ENCODE measurements at places on chromosomes 11 and 22.

- DNase-seq, result no peak
These were observed 285.0 kb downstream of the TTC28 start for GRCh38 chr22:28394513-28395110.

- no peak for DNase-seq
These were observed 36.9 kb downstream of the GGTLC2 start for GRCh38 chr22:22681221-22681739.

DNA sequence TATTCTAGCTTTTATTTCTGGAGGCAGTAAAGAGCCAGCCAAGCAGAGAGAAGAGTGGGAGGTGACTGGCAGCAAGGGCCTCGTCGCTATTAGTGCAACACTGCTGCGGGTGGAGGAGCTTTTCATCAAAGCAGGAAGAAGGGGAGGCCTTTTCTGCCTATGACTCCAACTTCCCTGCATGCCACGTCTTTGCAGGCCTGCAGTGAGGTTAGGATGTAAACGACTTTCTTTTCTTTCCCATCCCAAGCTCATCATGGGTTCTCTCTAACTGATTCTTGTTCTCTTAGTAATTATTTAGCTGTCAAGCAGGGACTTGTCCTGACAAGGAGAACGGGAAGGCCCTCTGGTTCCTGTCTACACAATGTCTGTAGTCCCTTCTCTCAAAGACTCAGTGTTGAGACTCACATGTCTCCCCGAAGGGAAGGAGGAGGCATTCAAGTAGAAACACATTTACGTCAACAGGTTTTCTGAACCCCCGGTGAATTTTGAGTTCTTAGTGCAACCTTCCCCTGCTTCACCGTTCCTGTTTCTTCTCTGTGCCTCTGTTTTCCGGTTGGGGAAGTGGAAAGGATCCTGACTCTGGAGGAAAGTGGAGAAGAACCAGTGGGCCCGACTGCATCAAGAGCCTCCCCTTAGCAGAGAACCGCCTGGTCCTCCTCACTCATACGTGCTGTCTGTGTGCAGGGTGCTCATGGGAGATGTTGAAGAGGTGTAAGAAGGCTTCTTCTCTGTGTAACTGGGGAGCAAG is 56.9 kb downstream of the PACS1 start:
- DNase-seq, result no peak

DNA sequence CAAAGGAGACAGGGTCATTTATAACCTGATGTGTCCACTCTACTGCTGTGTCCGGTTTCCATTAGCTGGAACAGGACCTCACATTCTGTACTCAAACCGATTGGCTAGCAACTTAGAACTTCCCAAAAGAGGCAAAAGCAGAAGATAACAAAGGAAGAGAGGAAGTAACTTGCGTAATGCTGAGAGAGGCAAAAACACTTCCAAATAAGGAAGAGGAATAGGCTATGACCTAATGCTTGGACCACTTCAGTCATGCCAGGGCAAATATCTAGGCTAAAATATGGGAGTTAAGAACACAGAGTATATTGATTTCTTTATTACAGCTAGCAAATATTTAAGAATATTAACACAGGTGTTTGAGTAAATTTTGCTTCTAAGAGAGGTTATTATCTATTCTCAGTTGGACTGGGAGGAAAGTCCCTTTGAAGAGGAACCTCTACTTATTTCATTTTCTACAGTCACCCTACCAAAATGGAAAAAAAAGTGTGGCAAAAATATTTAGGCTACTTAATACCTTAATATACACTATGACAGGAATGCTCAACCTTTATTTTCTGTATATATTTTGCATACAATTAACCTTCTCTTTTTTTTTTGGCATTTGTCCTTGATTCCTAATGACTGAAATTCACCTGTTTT is 499.8 kb upstream of the CHORDC1 start:
- no peak for DNase-seq

DNA sequence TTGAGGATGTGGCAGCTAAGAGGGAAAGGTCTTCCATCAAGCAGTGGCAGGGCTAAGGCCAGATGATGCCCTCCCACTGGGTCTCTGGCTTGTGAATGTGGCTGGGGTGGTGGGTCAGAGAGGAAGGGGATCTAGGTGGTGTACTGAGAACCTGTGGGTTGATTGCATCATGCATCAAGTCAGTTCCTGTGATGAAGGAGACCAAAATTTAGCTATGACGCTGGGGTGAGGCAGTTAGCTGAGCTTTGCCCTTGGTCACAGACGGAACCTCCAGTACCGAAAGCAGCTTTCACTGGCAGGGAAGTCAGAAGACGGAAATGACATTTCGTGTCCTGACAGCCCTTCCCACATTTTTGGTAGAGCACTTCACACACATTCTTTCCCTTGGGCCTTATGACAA is 20.7 kb downstream of the ATG16L2 start:
- DNase-seq, result no peak

DNA sequence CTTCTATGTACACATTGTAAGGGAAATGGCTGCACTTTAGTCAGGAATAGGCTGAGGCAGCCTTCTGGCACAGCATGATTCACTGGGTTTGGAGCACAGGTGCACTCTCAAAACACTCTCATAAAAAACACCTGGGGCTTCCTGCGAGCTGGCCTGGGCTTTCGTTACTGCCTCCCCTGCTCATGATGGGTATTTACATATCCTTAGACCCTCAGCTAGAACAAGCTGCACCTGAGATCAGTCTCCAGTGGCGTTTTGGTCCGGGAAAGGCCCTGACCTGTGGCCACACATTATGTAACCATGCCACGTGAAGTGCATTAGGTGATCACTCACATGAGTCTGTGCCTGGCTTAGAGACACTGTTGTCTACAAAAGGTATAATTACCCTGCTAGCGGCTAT is 321.7 kb downstream of the TMEM135 start:
- no peak for DNase-seq
